D721Med (cell line): ENCODE measurements at places on chromosomes 3 and 15.

DNA sequence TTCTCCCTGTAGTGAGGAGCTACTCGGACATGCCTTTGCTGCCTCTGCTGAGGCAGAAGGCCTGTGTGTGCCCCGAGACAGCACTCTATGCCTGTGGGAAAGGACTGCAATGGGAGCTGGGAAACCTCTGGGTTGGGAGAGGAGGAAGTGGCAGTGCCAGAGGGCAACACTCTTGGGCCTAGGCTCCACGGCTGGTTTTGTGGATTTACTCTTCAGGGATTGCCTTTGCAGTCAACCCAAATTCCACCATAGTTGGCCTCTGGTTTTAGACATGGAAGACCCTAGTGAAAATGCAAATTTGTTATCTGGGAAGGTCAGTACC lies 46.8 kb downstream of the ITGA11 start:
- no peak for DNase-seq

- DNase-seq: no peak
These were observed 2.3 kb downstream of the SERP1 start for GRCh38 chr3:150544041-150544440.

DNA sequence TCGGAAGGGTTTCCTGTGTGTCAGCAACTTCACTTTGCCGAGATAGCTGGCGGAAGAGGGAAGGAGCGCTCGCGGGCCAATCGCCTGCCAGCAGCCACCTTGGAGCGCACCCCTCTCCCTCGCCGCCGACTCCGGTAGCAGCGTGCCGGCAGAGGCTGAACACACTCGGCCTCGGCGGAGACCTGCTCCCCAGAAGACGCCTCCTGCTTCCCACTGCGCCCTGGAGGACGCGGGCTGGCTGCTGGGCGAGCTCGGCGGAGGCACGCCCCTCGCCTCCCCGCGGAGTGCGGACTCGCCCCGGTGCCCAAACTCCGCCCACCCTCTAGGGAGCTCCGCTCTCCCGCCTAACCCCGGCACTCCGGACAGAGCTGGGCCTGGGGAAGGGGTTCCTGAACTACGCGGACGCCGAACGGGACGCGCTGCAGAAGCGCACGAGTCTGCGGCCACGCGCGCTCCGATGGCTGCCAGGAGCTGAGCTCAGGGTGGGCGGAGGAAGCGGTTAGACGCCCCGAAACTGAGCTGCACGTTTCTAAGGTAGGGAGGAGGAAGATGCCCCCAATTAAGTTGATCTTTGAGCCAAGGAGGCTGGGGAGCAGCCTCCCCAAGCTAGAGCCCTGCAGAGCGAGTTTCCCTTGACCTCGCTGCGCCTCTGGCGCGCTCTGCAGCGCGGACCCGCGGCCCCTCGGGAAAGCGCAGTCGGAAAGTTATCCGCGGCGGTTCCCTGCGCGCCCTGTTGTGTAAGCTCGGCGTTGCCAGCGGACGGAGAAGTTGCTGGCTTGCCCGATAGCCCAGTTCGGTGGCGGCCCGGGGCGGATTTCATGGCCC lies at the start of gene P2RY1:
TSS of gene P2RY1 (plus strand) at position 356 of the 825 bp plus-strand sequence. CDS start 652 bp downstream, outside the sequence.
- DNase-seq: no peak

DNA sequence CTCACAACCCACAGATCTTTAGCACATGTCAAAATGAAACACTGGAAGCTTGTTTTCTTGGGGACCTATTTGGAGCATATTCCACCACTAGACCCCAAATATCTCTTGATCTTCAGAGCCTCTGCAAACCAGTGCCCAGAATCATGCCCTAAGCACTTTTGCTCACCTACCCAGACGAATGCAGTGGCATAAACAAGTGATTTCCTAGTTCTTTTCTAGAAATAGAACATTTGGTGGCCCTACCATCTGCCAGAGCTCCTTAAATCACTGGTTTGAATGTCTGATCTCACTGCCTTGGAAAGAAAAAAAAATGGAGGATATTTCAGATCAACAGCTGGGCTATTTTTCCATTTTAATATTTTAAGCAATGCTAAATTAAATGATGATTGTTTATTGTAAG lies 5.3 kb downstream of the ZIC4 start:
- DNase-seq: no peak

- no peak for DNase-seq
These were observed 268.9 kb upstream of the KCNMB2 start for GRCh38 chr3:178267158-178267844.

DNA sequence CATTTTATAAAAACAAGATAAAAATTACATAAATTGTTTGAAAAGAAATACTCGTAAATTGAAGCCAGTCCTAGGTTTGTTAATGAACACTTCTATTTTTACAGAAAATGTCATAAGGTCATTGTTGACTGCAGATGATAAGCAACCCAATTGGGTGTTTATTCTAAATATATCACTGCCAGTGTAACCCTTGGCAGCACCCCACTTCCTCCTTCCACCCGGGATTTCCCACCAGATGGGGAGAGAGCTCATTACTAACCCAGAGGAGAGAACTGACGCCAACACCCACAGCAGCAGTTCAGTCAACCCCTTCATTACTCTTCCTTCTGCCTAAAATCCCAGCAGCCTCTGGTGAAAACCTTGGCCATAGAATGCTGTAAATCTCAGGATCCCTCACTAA lies 307.6 kb downstream of the GAP43 start:
- DNase-seq: no peak

DNA sequence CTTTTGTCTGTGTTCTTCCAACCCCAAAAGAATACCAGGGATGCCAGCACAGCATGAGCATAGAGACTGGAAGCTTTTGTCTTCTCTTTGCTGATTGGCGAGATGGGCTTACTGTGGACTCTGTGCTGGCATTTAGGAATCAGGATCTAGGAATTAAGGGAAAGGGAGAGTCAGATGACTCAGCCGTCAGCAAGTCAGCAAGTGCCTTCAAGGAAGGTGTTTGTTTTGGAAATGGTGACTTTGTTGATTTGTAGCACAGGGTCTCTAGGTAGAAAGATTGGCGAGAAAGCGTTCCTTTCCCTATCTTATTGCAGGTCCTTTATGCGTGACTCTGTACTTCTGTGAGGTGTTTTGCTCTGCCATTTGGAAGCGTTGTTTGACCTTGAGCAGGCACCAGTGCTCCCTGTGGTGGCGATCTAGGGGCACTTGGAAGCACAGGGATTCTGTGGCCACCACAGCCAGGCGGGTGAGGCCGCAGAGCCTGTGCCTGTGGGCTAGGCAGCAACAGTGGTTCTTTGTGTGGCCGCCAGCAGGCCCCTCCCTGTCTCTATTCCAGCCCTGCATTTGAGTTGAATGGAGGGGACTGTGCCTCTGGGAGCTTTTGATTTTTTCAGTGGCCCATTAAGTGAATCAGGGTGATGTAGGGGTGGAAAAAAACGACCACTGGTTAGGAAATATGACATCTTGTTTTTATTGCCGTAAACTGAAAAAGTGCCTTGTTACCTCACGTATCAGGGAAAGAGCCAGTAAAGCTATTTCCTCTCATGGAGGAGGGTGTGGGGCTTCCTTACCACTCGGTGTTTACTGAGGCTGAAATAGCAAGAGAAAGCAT lies 19.0 kb downstream of the FAN1 start:
- DNase-seq: no peak

GRCh38 chr3:3160826-3161225 lies 18.7 kb downstream of the CRBN start:
- DNase-seq: no peak

GRCh38 chr3:120162400-120162799 lies 68.2 kb upstream of the GSK3B start:
- DNase-seq: no peak

DNA sequence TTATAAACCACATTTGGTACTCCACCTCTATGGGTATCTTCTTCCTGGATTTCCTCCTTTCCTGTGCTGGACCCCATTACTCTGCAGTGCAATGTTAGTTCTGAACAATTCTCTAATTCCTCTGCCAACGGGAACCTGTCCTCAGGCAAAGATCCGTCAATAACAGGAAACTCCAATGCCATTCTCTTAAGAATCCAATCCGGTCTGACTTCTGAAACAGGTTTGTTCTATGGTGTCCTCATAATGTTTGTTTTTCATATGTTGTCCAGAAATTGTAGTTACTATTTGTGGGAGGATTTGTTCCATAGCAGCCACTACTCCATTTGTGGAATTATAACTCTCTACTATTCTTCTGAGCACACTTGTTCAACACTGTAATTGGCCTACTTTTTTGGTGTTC lies 112.7 kb downstream of the TBL1XR1 start:
- DNase-seq: no peak

- DNase-seq: no peak
These were observed 1.8 kb upstream of the SH2D7 start for GRCh38 chr15:78090422-78091063.

- DNase-seq: no peak
These were observed 89.6 kb upstream of the ARPP21 start for GRCh38 chr3:35549690-35550089.

- DNase-seq: no peak
These were observed 8.0 kb downstream of the DYNC1LI1 start for GRCh38 chr3:32562640-32563039.

GRCh38 chr15:71357321-71357732 lies 242.1 kb downstream of the THSD4 start:
- no peak for DNase-seq

DNA sequence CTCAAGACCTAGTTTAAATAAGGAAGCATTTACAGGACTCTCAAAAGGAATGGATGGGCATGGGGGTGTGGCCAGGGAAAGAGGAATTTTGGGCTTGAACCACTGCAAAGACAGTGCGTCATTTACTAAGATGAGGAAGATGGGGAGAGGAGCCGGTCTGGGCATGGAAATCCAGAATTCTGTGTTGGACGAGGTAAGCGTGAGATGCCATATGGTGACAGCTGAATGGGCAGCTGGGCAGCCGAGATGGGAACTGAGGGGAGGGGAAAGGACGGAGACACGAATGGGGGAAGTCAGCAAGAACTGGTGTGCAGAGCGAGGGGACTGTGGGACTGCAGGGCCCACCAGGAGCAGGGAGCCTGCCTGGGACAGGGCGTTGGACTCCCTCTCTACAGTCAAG lies 24.2 kb downstream of the TMEM44 start:
- no peak for DNase-seq

GRCh38 chr3:126433105-126433430 lies 38.4 kb downstream of the CFAP100 start:
- no peak for DNase-seq

DNA sequence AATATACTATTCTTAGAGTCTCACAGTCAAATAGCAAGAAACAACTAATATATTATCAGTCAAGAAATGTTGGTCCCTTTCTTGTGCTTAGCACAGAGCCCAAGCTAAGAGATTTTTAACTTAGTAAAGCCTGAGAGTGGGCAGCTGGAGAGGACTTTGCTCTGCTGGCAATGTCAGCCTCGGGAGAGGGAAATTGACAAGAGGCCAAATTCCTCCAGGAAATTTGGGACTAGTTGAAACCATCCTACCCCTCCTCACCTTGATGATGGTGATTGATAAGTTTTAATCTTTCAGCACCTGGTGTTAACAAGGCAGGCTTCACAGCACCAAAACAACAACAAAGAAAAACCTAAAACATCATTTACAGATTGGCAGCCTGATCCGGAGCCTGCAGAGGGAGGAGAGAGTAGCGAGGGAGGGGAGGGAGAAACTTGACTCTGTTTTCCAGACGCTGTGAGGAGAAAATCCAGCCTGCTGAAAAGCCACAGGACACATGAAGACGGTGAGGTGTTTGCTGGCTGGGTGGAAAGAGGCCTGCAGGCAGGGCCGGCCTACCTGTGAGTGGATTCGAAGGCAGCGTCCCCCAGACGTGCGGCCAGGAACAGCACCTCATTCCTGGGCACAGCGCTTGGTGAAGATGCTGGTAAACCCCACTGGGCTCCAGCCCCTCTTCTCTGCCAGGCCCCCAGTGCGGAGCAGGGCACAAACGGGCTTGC lies 150.9 kb downstream of the LRRC28 start:
- no peak for DNase-seq

GRCh38 chr15:96540283-96540682 lies 209.8 kb downstream of the NR2F2 start:
- DNase-seq: no peak

GRCh38 chr15:28912422-28912821 lies 26.6 kb downstream of the APBA2 start:
- no peak for DNase-seq

GRCh38 chr3:14126017-14126886 lies 1.4 kb downstream of the TMEM43 start:
- DNase-seq: no peak

DNA sequence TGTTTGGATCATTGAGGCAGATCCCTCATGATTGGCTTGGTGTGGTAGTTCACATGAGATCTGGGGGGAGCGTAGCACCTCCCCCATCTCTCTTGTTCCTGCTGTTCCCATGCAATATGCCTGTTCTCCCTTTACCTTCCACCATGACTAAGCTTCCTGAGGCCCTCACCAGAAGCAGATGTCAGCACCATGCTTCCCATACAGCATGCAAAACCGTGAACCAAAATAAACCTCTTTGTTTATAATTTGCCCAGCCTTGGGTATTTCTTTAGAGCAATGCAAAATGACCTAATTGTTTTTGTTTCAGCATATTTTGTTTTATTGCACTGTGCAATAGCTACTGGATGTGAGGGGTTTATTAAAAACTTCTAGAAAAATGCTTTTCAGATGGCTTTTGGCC lies 56.6 kb upstream of the CHST2 start:
- DNase-seq: no peak

DNA sequence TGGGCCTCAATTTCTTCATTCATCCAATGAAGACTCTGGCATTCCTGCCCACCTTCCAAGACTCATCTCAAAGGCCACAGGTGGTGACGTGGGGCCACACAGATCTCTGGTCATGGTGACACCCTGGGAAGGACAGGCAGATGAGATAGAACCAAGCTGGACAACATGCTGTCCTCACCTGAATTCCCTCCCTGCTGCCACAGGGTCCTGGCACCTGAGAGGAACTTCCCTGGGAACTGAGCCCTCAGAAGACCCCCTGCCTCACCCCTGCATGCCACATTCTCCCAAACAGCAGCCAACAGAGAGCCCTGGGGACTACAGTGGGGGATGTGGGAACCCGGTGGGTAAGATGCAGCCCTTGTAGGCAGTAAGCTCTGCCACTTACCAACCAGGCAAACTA lies 10.7 kb downstream of the KLF15 start:
- no peak for DNase-seq

DNA sequence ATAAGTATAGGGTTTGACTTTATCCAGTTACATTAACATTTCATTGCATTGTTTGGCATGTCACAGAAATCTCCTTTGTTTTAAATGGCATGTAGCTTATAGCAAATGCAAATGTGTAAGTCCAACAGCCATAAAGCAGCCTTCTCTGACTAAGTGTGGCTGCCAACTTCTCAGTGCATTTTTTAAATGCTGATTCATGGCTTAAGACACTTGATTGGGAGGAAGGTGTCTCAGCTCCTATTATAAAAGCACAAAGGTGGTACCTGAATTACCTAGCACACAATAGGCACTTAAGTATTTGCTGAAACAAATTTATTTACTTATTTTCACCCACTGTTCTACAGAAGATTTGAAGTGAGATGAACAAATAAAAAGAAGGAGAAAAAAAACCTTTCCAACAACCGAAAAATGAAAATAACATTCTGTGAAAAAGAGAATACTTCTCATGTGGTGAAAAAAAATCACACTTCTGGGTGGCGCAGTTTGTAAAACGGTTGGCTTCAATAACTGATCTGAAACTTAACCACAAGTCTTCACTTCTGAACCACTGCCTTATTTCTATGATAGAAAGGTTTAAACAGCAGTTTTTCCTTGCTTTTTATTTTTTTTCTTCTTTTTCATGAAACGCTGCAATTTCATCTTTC lies 105.5 kb upstream of the ICE2 start:
- DNase-seq: no peak
